GOT3 (cell line): ENCODE measurements at places on chromosomes 2 and 18.

DNA sequence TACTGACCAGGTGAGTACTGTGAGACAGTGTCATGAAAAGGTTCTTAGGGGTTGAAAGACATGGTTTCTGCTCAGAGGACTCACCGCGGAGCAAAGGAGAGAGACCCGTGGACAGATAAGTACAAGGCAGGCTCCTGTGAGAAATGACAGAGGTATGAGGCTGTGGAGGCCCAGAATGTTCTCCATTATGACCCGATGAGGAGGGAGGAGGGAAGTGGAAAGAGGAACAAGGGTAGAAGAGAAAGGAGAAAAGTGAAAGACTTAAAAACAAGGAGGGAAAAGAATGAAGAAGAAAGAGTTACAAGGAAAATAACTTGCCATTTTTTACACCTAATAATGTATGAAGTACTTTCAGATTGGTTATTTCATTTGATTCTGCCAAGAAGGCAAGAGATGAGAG, 29.8 kb downstream of the MAPRE3 start:
- no peak for DNase-seq

DNA sequence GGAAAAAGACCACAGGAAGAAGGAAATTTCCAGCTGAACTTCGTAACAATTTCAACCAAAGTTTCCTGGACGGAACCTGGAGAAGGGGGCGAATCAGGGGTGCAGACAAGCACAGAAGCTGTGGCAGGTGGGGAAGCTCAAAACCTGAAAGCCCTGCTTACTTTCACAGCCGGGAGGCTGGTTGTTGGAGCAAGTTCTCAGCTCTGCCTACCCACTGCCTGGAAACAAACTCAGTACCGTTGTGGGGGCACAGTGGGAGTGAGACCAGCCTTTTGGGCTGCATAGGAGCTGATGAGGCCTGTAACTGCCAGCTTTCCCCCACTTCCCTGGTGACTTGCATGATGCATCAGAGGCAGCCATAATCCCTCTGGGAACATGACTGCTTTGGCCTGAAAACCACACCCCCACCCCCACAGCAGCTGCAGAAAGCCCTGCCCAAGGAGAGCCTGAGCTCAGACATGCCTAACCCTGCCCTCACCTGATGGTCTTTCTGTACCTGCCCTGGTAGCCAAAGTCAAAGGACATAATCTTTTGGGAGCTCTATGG, 207.0 kb upstream of the VWC2L start:
- peak; percentile 8 for DNase-seq

DNA sequence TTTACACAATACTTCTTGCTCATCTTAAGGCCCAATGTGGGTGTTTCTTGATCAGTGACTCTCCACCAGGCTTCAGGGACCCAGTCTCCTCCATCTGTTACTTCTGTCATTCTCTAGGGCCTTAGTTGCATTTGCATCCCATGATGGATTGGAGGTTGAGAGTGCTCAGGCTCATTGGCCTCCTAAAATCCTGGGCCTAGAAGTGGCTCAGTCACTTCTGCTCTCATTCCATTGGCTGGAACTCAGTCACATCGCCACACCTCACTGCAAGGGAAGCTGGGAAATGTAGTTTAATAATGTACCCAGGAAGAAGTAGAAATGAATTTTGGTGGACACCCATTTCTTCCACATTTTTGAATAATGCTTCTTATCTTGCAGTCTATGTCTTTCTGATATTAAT, 223.5 kb downstream of the HRH4 start:
- DNase-seq = no peak

- DNase-seq = no peak
These were observed 32.2 kb downstream of the PELI1 start for GRCh38 chr2:64112016-64112415.

- no peak for DNase-seq
These were observed 686.8 kb upstream of the SALL3 start for GRCh38 chr18:78292618-78293380.

- no peak for DNase-seq
These were observed 103.6 kb upstream of the WDR75 start for GRCh38 chr2:189337656-189338055.
